Neural crest cell (in vitro differentiated cells): ENCODE measurements at places on chromosomes 1 and 21. TPM values are rescaled to one million over a fixed set of nuclear protein-coding genes. Genes with fewer than 3 reads are reported as not detected.

LCE3D gene
- not detected in 2 replicates for total RNA-seq

- peak; percentile 25 for DNase-seq
- no peak overlapping the region for H3K4me3 ChIP-seq
- H3K36me3 ChIP-seq: no peaks in the 10 kb centered on the region
- peaks cover 49% of the 10 kb centered on the region for H3K4me1 ChIP-seq
Observed at GRCh38 chr1:50704126-50704525, 255.9 kb downstream of the FAF1 start.

DNA sequence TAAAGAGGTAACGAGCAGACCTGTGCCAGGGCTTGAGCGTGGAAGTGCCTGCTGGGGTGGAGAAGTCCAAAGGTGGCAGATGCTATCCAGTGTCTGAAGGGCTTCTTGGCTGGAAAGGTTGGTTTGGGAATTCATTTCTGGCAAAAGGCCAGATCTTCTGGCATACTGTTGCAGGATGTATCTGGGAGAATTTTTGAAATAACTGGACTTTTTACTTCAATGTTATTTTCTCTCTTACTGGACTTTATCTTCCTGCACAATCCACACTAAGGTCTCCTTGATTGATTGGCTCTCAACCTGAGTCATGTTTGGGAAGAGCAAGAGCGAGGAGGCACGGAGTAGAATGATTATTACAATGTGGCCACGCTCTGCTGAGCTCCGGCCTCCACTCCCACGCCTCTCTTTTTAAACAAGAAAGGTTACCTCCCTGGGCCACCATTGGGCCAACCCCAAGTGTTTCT is 278.4 kb downstream of the TM2D1 start:
- no peak overlapping the region for H3K27ac ChIP-seq
- no peaks in the 10 kb centered on the region for H3K36me3 ChIP-seq
- peaks cover 58% of the 10 kb centered on the region for H3K27me3 ChIP-seq
- no peak for DNase-seq

GRCh38 chr1:63888984-63889383 is 115.2 kb downstream of the ROR1 start:
- peaks cover 5% of the 10 kb centered on the region for H3K36me3 ChIP-seq
- H3K4me3 ChIP-seq: no peak overlapping the region
- H3K27ac ChIP-seq: peak overlapping the region; percentile 76
- H3K27me3 ChIP-seq: no peaks in the 10 kb centered on the region
- DNase-seq: no peak
- H3K4me1 ChIP-seq: peaks cover 15% of the 10 kb centered on the region

DNA sequence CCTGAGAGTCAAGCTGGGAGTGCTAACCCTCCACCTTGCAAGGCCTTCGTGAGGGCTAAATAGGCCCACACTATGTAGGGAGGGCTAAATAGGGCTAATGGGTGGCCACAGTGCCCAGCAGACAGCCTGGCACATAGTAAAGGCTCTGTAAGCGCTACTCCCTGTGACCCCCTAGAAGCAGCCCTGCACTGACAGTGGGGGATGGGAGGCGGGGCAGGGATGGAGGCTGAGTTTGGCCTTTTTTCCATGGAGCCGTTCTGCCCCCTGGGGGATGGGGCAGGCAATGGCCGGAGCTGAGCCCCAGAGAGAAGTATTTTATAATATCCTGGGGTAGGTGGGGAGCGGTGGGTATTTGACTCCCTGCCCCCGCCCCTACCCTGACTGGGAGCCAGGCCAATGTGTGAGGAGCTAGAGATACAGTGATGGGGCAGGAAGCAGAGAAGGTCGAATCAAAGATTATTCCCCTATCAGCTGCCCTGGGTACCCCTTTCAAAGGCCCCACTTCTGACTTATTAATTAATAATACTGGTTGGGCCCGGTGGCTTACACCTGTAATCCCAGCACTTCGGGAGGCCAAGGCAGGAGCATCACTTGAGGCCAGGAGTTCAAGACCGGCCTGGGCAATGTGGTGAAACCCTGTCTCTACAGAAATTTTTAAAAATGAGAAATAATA is 42.3 kb downstream of the LACTBL1 start:
- H3K27me3 ChIP-seq: peaks cover 2% of the 10 kb centered on the region
- peaks cover under 1% of the 10 kb centered on the region for H3K4me1 ChIP-seq
- H3K36me3 ChIP-seq: no peaks in the 10 kb centered on the region
- no peak overlapping the region for H3K4me3 ChIP-seq

DNA sequence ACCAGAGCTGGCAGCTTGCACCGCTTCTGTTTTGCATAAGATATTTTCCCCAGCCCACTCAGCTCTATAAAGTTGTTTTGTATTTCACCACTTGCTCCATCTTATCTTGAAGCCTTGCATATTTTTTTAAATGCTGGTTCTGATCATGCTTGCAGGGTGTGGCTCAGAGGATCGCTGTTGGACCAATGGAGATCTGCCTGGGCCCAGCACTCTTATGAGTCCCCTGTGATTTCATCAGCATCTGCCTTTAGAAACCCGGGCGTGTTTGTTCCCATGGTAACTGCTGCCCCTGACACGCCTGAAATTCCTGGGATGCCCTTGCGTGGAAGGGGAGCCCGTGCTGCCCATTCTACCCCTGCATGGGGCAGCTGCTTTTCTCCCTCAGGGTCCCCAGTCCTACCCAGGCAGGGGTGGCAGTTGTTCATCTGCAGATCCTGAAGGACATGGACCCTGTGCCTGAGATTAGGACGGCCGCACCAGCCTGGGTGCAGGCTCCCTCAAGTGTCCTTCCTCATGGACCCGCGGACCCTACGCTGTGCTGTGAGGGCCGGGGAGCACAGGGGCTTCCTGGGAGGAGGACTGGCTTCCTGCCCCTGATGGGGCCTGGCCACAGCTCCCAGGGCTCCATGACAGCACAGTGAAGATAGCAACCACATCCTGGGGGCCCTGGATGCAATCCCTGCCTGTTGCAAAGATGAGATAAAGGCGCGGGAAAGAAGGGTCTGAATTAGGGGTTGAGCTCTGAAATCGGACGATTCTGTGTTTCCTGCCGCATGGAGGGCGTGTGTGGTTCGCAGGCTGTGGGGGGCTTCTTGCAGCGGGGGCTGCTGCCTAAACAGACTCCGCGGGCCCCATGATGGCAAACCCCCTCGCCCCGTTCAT is 226.5 kb downstream of the SDCCAG8 start:
- peak overlapping the region; percentile 27 for H3K27ac ChIP-seq
- H3K36me3 ChIP-seq: peaks cover 4% of the 10 kb centered on the region
- DNase-seq: no peak
- H3K4me3 ChIP-seq: peak overlapping the region; percentile 80
- H3K4me1 ChIP-seq: peaks cover 33% of the 10 kb centered on the region
